ENCODE measurements at places on chromosomes 7 and 10.

- no peak for DNase-seq
Measured at GRCh38 chr7:29308424-29308823, 113.8 kb downstream of the CHN2 start.

DNA sequence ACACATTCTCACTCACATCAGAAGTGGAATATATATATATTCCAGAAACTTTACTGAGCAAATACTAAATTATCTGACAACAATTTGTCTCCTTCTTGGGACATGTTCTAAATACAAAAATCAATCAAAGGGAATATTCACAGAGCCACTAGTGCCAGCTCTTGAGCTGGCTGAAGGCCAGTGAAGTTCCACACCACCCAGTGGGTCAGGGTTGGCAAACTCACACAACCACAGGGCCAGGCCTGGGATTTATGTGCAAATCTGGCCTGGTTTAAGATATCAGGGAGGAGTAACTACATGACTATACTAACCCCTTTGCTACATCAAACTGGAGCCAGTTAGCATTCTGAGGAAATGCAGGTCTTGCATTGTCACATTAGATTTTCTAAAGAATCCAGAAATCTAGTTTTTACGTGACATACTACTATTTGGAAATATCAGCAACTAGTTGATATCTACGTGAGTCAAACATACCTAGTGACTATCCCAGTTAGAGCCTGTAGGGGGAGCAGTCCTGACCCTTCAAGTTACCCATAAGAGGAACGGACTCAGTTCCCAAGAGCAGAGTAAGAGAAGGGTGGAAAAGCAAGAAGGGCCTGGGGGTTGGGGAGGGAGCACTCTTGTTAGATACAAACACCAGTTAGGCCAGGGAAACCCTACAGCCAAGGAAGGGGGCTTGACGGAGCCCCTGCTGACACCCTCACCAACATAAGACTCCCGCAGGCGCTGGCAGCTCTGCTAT is 600.4 kb downstream of the KCNMA1 start:
- no peak for DNase-seq

DNA sequence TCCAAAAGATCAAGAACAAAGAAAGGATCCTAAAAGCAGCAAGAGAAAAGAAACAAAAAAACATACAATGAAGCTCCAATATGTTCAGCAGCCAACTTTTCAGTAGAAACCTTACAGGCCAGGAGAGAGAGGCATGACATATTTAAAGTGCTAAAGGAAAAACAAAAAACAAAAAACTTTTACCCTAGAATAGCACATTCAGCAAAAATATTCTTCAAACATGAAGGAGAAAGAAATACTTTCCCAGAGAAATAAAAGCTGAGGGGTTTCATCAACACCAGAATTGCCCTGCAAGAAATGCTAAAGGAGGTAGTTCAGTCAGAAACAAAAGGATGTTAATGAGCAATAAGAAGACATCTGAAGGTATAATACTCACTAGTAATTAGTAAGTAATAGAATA is 753.5 kb upstream of the POT1 start:
- no peak for DNase-seq

- no peak for DNase-seq
Measured at GRCh38 chr10:104318810-104319741, 19.2 kb downstream of the ITPRIP start.

DNA sequence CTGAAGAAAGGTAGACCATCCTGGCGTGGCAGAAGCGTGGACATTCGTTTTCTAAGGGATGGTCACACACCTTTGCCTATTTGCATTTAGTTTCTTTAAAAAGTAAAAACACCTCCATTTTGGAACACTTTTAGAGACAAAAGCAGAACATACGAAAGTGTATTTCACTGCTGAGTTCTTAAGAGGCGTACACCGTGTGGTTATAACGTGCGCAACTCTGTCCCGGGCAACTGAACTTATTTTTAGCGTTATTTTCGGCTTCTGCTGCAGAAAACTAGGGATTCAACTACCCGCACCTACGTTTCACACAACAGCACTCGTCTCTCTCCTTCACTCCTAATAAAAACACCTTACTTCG is 557 bp upstream of the LSM8 start:
- no peak for DNase-seq

DNA sequence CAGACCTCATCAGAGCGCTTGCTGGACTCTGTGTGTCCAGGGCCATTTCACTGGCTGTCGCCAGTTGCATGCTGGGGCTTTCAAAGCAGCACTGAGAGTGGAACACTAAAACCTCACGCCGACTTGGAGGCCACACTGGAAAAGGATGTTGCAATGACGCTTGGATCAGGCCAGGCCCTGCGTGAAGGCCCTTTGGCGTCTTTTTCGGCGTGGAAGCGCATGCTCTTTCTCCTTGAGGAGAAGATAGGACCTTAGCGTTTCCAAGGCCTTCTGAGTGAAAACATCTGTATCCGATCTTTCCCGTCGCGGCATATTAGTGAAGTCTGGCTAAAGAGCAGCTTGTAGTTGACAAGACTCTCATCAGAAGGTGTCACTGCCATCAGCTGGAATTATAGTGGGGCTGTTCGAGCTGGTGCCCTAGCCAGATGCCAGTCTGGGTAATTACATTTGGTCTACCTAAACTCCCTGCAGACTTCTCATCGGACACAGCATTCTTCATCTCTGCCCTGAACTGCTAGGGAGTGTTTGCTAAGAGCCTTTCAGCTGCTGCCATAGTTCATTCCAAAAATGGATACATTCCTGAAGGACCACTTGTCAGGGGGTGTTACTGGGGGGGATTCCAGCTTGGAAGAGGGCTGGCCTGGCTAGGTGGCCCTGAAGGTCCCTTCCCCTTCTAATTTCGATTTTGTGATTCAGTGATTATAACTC is 167.7 kb upstream of the TCF7L2 start:
- DNase-seq, result no peak
